ENCODE measurements at places on chromosomes 1 and 21.

- no peak for DNase-seq
Observed at GRCh38 chr1:245000872-245001188, 136.5 kb upstream of the HNRNPU start.

- no peak for DNase-seq
Observed at GRCh38 chr1:185526344-185527307, 207.6 kb upstream of the HMCN1 start.

- no peak for DNase-seq
Observed at GRCh38 chr21:16280686-16281091, 550.9 kb downstream of the USP25 start.

GRCh38 chr1:65812065-65812464, 19.4 kb downstream of the PDE4B start:
- peak; percentile 29 for DNase-seq

DNA sequence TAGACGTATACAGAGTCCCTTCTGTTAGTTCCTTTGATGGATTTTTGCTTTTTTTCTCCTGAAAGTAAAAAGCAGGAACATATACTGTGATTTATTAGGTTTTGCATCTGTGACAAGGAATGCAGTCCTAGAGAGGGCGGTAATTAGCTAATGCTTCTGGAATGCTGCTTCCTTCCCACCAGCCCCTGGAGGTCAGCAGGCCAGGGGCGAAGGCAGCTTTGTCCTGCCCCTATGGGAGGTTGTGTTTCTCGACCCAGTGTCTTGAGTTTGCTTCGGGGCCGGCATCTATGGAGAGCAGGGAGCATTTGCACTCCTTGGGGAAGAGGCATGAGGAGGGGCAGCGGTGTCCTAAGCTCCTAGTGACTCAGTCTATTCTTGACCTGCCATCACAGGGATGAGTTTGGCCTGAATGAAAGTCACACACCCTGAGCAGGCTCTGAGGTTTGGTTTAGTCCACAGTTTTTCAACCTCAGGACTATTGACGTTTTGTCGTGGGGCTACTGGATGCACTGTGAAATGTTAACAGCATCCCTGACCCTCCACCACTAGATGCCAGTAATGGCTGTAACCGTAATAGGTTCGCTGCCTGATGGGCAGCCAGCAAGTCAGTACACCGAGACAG, 85.0 kb upstream of the KCNJ15 start:
- DNase-seq, result no peak

GRCh38 chr21:43192501-43193081, 23.8 kb downstream of the CRYAA start:
- no peak for DNase-seq

GRCh38 chr1:56938646-56939045, 27.2 kb downstream of the C8B start:
- no peak for DNase-seq

GRCh38 chr1:22347854-22348760, 103.5 kb upstream of the ZBTB40 start:
- DNase-seq, result no peak

- no peak for DNase-seq
Observed at GRCh38 chr1:204073837-204074273, 940 bp downstream of the SOX13 start.

DNA sequence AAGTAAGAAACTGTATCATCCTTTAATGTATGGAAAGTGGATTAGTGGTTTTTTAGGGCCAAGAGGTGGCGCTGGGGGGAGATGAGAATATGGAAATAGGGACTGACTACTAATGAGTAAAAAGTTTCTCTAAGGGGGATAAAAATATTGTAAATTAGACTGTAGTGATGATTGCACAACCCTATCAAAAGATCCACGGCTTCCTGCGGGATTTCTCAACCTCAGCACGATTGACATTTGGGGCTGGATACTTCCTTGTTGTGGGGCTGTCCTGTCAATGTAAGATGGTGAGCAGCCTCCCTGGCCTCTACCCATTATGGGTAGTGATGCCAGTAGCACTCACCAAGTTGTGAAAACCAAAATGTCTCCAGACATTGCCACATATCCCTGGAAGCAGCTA, 36.0 kb upstream of the PRDM2 start:
- no peak for DNase-seq

- no peak for DNase-seq
Observed at GRCh38 chr1:222301652-222302051, 246.3 kb downstream of the HHIPL2 start.

GRCh38 chr1:92029241-92029922, 403 bp upstream of the EPHX4 start:
- no peak for DNase-seq

GRCh38 chr1:230379928-230380327, 46.2 kb downstream of the PGBD5 start:
- DNase-seq, result no peak

GRCh38 chr1:41792485-41792770, 126.3 kb downstream of the HIVEP3 start:
- no peak for DNase-seq

GRCh38 chr1:219697682-219698081, 84.8 kb upstream of the ZC3H11B start:
- DNase-seq, result no peak
